ENCODE measurements at places on chromosomes 16 and 17. TPM values are rescaled to one million over a fixed set of nuclear protein-coding genes. Genes with fewer than 3 reads are reported as not detected.

Gene JPH3
- total RNA-seq: 2.3 TPM

Gene NOD2
- not detected for total RNA-seq

Gene SLC22A31
- total RNA-seq: 1.2 TPM

Gene MT1G
- total RNA-seq: not detected

Gene OR4D1
- total RNA-seq: not detected

All from A549 treated with Mapracorat at 1 μM for 4 hours (cell line).